ENCODE measurements at places on chromosomes 4 and X.

GRCh38 chr4:189823591-189823990 lies 117.1 kb upstream of the FRG1 start:
- no peak for DNase-seq

GRCh38 chrX:45762699-45763647 lies 562.3 kb upstream of the DIPK2B start:
- DNase-seq, result no peak

DNA sequence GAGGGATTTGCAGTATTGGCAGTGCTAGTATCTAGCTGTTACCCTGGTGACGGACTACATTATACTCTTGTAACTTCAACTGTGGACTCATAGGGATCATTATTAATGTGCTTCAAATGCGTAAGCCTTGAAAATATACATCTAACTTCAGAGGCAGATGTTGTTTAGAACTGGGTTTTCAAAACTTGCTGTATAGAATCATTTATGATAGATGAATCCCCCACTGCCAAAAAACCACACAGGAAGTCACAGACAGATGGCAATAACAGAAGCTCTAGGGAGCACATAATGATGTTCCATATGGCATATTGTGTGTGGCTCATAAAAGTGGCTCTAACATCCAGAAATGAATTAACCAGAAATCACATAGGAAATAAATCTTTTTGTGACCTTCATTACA lies 62.3 kb upstream of the RELL1 start:
- DNase-seq, result no peak

DNA sequence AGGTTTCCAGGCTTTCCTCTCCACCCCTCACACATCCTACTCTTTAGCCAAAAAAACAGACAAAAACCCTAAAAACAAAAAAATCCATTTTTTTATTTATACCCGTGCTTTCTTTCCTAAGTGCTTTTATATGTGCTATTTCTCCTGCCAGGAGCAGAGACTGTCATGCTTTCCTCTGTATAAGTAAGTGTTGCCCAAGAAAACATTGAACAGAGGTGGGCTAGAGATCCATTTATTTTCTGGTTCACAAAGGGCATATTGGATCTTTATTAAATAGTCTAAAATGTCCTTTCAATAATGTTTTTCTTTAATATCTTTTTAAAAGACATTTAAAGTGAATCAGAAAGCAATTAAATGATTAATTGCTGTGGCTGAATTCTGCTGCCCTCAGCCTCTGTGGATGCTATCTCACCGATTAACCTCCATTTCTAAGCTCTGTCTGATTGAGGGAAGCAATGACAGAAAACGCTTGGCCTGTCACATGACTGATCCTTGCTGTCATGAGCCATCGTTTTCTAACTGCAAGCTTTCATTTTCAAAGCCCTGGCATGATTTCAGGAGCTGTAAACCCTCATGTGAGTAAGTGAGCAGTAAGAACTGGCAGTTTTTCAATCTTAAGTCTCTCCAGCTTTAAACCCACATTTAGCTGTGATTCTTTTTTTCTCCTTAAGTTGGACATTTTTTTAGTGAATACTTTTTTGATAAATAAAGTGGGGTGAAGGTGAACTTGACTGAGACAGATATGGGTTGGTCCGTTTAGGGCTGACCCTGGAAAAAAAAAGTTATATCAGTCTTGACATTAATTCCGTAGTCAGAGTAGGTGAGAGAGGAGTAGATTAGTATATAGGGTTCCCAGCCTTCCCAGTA lies 180.7 kb upstream of the PGRMC2 start:
- no peak for DNase-seq

GRCh38 chr4:143473334-143474126 lies 40.0 kb upstream of the SMARCA5 start:
- no peak for DNase-seq

DNA sequence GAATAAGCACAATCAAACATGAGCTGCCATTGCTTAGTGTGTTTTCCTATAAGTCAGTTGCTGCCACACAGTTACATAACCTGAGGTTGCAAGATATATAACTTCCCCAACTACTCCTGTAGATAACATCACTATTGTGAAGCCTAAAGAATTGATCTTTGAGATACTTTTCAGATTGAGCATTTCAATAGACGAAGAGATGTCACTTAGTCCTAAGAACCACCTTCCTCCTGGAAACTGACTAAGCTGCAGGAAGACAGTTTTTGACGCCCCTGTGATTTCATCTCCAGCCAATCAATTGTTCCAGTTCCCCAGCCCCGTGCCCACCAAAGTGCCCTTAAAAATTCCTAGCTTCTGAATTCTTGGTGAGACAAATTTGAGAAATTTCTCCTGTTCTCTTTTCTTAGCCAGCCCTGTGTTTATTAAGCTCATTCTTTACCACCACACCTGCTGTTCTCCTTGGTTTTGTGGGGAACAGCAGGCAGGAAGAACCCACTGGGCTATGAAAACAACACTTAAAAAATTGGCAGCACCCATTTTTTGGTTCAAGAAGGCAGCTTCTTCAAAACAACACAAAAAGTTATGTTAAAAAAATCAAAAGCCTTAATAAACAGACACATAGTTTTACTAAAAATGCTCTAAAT lies 317.1 kb upstream of the PABPC4L start:
- no peak for DNase-seq

- DNase-seq, result no peak
Measured at GRCh38 chr4:21512353-21512752, 436.2 kb downstream of the KCNIP4 start.

DNA sequence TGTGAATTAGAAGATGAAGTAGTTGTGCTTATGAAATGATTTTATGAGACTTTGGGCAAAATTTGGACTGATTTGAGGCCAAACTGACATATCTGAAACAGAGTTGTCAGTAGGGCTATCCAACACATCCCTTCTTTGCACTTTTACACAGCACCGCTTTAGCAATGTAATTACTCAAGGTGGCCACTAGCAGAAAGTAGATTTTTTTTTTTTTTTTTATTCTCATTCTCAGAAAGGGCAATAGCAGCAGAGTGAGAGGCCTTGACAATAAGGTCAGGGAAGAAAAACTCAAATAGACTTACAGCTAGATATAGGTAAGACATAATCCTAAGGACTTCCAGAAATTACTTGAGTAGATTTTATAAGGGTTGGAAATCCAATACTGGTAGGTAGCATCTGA lies 414.3 kb downstream of the NAP1L3 start:
- no peak for DNase-seq

GRCh38 chr4:146049802-146050201 lies 111.2 kb upstream of the ZNF827 start:
- DNase-seq, result no peak

GRCh38 chr4:37279894-37280592 lies 35.5 kb downstream of the NWD2 start:
- DNase-seq, result no peak

GRCh38 chrX:66050140-66050569 lies 10.3 kb upstream of the VSIG4 start:
- DNase-seq, result no peak

DNA sequence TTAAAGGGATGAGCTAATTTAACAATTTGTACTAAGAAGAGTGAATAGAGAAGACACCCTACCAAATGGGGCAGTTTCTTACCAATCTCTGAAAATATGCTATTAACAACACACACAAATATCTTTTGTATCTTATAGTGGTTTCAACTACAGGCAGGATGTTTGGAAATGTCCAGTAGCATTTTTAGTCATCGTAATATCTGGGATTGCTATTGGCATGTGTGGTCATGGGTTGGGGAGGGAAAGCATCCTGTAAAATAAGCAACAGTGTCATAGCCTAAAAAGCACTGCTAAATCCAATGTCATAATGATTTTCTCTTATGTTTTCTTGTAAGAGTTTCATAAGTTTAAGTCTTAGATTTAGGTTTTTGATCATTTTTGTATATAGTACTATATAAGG lies 29.3 kb upstream of the ABCG2 start:
- DNase-seq, result no peak

GRCh38 chr4:91622925-91623602 lies 680.7 kb upstream of the GRID2 start:
- DNase-seq, result no peak

GRCh38 chr4:69485130-69485529 lies 10.6 kb downstream of the UGT2B4 start:
- DNase-seq, result no peak

- DNase-seq, result no peak
Measured at GRCh38 chr4:31949045-31949444, 1228.9 kb downstream of the PCDH7 start.

DNA sequence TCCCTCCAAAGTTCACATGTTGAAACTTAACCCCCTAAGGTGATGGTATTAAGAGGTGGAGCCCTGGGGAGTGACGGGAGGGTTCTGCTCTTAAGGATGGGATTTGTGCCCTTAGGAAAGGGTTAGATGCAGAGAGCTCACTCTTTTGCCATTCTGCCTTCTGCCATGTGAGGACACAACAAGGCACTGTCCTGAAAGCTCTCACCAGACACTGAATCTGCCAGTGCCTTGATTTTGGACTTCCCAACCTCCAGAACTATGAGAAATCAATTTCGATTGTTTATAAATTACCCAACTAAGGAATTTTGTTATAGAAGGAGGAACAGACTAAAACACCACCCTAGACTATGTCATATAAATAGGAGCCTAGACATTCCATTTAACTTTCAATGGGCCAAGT lies 11.7 kb downstream of the LRP2BP start:
- no peak for DNase-seq

DNA sequence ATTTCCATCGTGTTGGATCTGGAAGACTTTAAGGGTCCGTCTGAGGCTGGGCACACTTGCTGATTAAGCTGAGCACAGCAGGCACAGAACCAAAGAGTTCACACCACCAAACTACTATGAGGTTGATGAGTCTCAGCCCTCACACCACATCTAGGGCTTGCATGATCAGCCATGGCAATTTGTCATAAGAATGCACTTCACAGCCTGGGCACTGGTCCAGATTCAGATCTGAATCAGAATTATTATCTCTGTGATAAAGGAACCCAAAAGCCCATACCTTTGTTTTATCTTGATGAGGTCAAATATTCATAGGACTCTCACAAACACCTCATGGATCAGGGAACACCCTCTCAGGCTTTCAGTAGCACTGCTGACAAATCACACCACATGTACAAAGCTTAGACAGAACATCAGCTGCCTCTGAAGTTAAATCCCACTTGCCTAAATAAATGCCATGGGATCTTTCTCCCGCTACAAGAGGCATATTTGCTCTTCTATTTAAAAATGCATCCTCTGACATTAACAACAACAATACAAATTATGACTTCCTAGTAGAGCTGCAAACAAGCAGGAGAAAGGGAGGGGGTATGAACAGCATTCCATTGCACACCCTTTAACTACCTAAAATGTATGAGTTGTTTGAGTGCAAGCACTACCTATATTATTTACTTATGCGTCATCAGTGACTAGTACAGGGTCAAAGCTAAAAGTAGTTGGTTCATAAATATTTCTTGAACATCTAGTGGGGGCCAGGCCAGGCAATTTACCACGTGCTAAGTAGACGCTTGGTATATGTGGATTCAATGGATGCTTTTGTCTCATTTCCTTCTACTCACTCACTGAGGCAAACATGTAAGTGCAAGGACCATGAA lies 186.3 kb upstream of the FGF13 start:
- DNase-seq, result no peak

GRCh38 chr4:119728692-119729593 lies 100.3 kb upstream of the PDE5A start:
- no peak for DNase-seq

DNA sequence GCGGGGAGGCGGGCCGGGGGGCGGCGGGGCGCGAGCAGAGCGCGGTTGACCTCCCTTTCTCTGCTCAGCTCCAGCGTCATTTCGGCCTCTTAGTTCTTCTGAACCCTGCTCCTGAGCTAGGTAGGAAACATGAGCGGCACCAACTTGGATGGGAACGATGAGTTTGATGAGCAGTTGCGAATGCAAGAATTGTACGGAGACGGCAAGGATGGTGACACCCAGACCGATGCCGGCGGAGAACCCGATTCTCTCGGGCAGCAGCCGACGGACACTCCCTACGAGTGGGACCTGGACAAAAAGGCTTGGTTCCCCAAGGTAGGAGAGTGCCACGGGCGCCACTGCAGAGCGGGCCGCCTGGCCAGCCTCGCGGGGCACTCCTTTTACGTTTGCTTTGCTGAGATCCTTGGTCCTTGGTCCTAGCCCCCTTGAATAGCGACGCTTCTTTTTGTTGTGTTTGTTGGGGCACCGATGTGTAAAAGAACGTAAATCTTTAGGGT lies at the start of gene HTATSF1:
HTATSF1 (plus strand) TSS at position 37 of the 497 bp plus-strand sequence; CDS start at position 130, 93 bp downstream.
- no peak for DNase-seq

DNA sequence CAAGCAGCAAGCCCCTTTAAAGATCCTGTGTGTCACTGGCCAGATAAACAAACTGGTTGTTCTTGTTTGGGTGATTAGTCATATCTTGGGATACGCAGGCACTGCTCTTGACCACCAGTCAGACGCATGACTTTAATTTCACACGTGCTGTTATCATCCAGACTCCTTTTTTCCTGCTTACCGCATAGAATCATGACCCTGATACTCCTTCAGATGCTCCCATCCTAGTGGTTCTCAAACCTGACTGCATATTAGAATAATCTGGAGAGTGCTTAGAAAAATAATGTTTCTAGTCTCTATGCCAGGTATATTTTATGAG lies 78.8 kb downstream of the CLDN22 start:
- no peak for DNase-seq

GRCh38 chrX:15560924-15561323 lies 39.8 kb downstream of the ACE2 start:
- DNase-seq, result no peak

DNA sequence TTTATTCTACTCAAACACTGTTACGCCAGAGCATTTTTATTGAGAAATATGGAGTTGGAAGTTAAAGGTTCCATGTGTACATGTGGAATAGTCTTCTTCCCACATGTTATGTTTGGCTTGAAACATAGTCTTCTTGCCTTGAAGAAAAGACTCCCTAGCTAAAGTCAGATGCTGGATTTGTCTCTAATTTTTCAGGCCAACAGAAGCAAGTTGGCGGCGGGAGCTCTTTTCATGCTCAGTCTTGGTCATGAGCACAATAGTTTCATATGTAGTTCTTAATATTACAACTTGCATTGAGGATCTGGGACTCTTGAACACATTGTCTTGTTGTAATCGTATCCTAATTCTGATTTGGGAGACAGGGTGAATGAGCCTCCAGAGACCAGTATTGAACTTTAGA lies 19.4 kb downstream of the SEPTIN11 start:
- no peak for DNase-seq

- no peak for DNase-seq
Measured at GRCh38 chr4:164319688-164320087, 434.2 kb upstream of the SMIM31 start.

DNA sequence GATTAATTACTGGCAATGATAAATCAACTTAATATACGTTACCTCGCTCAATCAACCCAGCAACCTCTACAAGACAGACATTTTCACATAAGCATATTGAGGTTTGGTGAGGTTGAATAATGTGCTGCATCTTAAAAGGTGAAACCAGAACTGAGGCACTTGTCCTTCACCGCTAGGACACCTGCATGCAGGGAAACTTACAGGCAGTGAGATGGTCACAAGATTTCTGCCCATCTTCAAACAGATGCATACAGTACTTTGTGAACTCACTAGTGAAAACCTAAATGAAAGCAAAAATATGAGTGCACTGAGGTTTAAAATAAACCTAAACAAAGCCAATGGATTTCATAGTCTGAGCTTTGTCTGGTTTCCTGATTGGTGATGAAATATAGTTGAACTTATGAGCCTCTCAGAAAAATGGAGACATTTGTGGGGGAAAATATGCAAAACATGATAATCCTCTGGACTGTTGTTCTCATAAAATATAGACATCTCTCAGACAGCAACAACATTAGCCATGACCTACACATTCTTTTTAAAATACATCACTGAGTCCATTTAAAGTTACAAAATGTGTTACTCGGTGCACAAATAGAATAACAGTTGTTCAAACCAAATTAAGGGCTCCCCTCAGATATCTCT lies 20.9 kb upstream of the PRSS12 start:
- no peak for DNase-seq

Measured in cortex of kidney (tissue), 1 donor.